ENCODE measurements at places on chromosomes 1 and 21.

- peak; percentile 87 for DNase-seq
Observed at GRCh38 chr1:24702511-24703293, 42.5 kb upstream of the CLIC4 start.

- DNase-seq, result no peak
Observed at GRCh38 chr1:24600551-24600950, 42.6 kb upstream of the SRRM1 start.

GRCh38 chr1:107843989-107844388 is 121.0 kb downstream of the VAV3 start:
- no peak for DNase-seq

GRCh38 chr1:228273720-228274451 is 66.0 kb downstream of the OBSCN start:
- no peak for DNase-seq

DNA sequence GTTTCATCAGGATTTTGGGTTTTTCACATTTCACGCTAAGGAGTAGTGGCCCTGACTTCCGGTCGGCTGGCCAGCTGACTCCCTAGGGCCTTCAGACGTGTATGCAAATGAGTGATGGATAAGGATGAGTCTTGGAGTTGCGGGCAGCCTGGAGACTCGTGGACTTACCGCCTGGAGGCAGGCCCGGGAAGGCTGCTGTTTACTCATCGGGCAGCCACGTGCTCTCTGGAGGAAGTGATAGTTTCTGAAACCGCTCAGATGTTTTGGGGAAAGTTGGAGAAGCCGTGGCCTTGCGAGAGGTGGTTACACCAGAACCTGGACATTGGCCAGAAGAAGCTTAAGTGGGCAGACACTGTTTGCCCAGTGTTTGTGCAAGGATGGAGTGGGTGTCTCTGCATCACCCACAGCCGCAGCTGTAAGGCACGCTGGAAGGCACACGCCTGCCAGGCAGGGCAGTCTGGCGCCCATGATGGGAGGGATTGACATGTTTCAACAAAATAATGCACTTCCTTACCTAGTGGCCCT is 23.1 kb upstream of the TNFRSF1B start:
- DNase-seq, result peak; percentile 33

Measured in kidney tubule cell (primary cell).